ENCODE measurements at places on chromosomes 5 and 9.

GRCh38 chr9:76613974-76614373 lies 150.3 kb upstream of the PCA3 start:
- no peak for DNase-seq

GRCh38 chr5:159658266-159658925 lies 257.9 kb upstream of the ADRA1B start:
- DNase-seq: no peak

DNA sequence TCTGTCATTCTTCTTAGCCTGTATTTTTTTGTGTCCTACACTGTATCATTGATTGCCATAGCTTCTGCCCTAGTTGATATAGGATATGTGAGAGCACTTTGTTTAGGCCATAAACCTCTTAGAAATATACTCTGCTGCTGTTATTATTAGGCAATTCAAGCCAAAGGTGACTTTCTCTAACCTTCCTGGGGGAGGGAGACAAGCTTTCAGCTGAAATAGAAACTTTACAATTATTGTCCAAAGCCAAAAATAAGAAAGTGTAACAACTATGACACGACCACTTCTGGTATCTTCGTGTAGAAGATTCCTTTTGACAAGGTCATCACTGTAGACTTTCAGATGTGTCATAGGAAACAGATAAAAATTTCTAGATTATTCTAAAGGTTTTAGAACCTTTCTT lies 12.2 kb upstream of the CSNK1A1 start:
- no peak for DNase-seq

DNA sequence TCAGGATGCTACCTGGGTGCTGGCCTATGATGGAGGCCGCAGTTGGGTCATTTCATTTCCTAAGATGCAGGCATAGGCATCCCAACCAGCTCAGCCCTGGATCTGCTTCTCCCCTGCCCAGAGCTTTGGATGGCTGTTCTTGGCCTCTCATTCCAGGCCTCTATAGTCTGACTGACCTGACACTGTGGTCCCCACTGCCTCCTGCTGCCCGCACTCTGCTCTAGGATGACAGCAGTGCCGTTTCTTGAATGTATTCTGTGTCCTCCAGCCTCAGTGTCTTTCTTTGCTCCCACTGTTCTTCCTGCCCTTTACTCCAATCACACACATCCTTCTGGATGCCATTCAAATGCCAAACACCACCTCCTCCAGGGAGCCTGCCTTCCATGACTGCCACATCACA lies 235.7 kb downstream of the HSPA4 start:
- no peak for DNase-seq

GRCh38 chr9:99259231-99259918 lies 37.3 kb downstream of the SEC61B start:
- DNase-seq: peak; percentile 72

DNA sequence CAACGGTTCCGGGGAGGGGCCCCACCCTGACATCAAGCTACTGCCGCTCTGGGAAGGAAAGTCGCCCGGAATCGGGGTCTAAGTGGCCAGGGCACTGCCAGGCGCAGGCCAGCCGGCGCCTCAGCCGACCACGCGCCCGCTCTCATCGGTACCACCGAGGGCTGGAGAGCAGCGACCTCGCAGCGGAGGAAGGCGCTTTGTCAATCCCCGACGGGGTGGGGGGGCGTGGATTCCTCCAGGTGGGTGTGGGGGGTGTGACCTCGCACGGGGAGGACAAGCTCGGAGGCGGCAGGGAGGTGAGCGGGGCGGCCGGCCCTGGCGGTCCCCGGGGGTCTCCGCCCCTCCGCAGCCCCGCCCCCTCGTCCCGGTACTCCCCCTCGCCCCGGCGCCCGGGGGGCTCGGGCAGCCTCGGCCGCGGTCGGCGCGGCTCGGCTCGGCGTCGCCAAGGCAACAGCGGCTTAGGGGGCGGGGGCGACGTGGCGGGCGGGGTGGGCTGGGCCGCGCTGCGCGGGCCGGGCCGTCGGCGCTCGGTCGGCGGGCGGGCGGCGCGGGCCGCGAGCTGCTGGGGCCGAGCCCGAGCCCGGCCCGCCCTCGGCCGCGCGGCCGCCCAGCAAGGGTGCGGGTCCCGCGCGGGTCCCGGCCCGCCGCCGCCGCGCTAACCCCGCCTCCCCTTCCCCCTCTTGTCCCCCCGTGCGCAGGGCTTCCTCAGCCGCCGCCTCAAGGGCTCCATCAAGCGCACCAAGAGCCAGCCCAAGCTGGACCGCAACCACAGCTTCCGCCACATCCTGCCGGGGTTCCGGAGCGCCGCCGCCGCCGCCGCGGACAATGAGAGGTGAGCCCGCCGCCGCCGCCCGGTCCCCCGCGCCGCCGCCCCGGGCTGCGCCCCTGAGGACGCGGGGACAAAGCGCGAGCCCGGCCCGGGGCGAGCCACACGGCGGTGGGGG lies 47.5 kb downstream of the DAB2IP start:
- DNase-seq: peak; percentile 80

DNA sequence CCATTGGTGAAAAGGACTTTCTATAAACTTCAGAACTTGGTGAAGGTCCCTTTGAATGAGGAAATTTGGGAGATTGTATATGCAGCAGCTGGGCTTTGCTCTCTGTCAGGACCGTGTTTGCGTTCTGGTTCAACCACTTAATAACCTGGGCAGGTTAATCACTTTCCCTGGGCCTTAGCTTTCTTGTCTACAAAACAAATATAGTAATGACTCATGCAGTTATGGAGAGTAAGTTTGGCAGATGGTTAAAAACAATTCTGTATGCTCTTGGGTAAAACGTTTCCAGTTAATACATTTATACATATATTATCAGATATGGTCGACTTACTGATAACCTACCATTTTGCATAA lies 197.0 kb downstream of the ARHGEF28 start:
- no peak for DNase-seq

DNA sequence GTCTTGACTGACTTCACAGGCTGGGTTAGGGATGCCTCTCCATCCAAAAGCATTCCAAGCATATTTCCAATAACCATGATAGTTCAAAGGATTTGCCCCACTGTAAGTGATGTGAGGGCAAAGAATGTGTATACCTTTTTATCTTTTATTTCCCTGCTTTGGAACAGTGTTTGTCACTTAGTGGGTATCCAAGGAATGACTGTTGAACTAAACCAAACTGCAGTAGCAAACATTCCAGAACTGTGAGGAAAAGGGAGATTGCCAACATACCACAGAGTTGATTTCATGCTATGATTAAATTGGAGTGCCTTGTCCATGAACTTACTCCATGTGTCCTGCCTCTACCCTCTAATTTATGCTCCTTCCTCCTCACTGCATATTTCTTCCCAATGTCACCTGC lies 400.0 kb downstream of the KIAA0825 start:
- no peak for DNase-seq

DNA sequence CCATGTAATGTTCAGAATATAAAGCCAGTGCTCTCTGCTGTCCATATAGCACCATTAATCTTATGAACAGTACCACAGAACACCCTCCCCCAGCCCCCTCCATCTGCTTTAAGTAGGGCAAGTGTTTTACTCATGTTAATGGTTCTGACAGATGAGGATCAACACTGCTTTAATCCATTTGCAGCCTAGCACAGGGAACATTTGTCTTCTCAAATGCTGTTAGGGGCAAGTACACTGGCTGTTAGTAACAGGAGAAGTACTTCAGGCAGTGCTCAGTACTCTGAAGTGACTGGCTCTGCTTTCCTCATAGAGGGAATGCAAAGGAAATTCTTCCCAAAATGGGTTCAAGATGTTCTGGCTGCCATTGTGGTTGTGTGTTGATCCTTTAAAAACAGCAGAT lies 202.6 kb downstream of the DCP2 start:
- DNase-seq: no peak

DNA sequence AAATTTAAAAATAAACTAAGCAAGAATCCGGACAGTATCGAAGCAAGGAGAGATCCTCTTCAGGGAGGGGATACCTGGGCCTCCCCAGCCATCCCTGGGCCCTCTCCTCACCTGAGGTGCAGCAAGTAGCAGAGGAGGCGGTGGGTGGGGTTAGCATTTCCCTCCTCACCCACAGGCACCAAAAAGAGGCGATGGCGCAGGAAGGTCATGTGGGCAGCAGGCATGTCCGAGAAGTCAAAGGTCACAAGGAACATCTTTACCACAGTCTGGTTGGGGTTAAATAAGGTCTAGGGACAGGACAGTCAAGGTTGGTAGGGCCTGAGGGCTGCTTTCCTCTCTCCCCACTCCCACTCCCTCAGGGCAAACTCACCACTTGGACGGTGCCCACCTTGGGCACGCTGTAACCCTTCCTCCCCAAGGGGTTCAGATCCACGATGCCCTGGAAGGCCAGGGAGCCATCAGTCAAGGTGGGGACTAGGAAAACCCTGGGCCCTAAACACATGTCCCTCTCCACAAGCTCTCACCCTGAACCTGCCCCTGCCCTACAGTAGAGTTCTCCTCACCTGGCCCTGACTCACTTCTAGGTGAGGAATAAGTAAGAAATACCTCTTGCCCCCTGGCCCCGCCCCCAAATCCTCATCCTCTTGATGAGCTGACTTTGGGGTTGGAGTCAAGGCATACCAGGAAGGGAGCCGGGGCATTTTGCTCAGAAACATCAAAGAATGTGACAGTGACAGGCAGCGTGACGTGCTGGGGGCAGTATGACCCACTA lies 2.8 kb upstream of the STOML2 start:
- DNase-seq: no peak

DNA sequence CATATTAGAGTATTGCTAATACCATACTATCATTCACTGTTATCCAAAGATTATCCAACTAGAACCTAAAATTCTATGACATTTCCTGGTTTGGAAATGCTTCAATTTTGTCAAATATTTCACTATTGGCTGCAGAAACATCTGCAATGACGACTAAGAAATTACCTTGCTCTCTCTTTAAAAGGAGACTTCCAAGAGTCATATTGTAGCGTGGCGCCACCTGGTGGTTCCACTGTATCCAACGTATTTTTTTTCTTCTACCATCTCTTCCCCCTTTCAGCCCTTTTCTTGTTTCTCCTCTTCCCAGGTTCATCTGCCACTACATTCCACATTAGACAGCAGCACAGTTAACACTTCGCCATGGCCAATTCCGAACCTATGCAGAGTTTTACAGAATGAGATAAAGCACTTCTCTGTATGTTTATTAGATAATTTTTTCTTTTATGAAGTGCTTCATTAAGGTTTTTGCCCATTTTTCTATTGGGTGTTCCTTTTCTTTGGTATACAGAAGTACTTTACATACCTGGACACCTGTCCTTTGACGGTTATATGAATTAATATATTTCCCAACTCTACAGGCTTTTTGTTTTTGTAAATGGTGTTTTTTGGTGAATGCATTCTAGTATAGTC lies 153.5 kb downstream of the CDC42SE2 start:
- DNase-seq: peak; percentile 88

DNA sequence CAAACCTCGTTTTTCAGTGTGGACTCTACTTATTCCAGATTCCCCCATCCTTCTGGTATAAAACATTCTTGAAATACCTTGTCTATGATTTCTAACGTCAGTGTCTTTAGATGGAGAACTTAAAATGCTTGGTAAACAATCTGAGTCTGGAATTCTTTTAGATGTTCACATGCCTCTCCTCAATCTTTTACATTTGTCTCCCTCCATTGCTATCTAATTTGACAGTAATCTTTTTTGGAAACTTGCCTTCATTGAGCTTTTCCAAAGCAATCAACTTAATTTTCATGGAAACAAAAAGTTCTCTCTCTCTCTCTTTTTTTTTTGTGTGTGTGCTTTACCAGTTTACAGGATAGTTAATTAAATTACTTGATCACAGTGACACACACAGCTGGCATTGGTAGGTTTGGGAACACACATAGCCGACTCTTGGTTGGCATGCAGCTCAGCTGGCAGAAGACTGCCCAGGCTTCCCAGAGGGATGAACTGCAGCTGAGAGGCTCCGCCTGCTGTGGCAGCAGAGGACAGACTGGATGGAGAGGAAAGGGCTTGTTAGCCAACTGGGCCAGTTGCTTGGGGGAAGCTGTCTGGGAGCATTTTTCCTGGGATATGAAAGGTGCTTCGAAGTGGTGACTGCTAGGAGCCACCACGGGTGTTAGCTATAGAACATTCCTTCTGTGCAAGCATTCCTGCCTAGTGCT lies 271.3 kb downstream of the ZSWIM6 start:
- no peak for DNase-seq

DNA sequence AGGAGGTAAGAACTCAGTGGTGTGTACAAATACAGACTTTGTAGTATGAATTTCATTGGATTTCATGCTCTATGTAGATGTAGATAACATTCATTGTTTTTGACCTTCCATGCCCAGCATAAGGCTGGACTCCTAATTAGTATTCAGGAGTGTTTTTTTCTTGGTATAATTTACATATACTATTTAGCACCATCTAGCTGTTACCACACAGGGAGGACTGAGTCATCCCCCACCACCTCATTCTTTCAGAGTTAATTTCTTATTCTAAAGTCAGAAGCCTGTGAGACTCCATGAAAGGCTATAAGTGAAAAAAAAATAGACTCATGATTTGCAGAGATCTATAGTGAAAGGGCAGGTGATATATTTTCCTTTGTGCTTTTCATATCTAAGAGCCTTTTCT lies 555.0 kb downstream of the PRR16 start:
- no peak for DNase-seq

GRCh38 chr9:15416880-15417279 lies 5.8 kb upstream of the SNAPC3 start:
- DNase-seq: peak; percentile 60

GRCh38 chr9:129556491-129557191 lies 64.3 kb downstream of the C9orf50 start:
- no peak for DNase-seq

- no peak for DNase-seq
Measured at GRCh38 chr5:19619571-19619970, 368.4 kb downstream of the CDH18 start.

GRCh38 chr5:166957782-166958181 lies 1333.7 kb upstream of the WWC1 start:
- no peak for DNase-seq

GRCh38 chr9:115912086-115912485 lies 241.5 kb upstream of the PAPPA start:
- DNase-seq: no peak

DNA sequence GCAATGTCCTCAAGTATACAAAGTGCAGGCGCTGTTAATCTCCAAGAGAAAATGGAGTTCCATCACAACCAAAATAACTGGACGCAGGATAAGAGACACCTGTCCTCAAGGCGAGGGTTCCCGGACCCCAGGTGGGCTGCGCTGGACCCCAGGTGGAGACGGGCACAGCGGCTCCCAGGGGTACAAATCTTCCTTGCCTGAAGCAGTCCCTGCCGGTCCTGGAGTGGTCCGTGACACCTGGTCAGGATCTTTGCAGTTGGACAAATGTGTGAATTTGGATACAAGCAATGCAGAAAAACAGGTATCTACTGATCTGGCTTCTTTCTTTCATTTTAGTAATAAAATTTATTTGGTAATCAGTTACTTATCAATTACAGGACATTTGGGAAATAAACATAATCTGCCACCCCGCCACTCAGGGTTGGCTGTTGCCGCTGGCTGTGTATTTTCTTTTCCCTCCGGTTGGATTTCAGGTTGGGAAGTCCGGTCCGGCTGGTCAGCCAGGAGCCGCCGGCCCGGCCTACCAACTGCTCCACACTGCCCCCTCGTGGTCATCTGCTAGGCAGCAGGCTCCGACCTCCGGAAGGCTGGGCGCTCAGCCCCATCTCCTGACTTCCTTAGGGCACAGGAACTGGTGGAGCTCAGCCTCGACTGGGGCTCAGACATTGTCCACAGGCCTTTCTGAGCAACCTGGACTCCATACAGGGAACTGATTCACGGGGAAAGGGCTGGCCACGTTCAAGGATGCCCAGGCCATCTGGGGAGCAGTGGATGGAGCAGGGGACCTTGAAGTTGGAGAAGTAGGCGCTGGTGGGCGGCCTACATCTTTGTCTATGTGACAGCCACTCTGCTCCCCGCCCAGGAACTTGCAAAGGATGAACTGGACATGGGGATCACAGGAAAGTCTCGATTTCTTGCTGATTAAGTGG lies 43.4 kb downstream of the NXNL2 start:
- DNase-seq: peak; percentile 74

Measured in activated naive CD4-positive, alpha-beta T cell treated with anti-CD3 and anti-CD28 coated beads, Interleukin-2, amount 10 ng/mL, durations not matched to agents 7 days and 5 days (primary cell).